ENCODE measurements at places on chromosomes 5 and 9.

DNA sequence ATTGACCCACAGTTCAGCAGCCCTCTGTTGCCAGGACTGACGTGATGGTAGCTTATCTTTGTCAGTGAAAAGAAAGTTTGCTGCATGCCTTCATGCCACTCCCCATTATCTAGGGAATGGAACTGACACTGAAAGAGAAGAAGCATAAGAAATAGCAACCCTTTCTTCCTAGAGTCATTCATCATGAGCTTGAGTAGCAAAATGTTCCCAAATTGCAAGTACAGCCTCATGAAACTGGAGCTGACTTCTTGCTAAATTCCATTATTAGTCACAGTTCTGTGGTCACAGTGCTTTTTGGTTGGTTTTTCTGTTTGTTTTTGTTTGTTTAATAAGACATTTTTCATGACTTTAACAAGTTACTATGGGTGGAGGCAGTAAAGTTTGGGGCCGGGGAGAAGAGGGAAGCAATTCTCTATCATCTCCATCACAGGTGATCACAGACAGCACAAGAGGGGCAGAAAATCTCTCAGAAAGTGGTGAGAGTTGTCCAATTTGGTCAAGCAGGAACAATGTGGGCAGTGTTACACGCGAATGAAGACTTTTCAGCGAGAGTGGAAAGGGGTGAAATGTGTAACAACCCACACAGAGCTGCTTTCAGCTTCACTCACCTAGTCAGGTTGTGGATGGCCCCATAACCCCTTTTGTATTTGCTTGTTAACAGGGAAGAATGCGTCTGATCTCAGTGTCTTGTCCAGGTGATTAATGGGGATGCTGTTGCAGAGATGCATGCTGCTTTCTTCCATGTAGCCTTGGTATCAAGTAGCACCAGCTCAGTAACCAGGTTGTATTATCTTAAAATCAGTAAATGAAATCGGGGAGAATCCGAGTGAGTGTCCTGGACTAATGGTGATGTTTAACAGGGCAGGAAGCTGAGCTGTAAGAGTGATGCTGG, 440.4 kb downstream of the DMRT2 start:
- ATAC-seq: no peak

DNA sequence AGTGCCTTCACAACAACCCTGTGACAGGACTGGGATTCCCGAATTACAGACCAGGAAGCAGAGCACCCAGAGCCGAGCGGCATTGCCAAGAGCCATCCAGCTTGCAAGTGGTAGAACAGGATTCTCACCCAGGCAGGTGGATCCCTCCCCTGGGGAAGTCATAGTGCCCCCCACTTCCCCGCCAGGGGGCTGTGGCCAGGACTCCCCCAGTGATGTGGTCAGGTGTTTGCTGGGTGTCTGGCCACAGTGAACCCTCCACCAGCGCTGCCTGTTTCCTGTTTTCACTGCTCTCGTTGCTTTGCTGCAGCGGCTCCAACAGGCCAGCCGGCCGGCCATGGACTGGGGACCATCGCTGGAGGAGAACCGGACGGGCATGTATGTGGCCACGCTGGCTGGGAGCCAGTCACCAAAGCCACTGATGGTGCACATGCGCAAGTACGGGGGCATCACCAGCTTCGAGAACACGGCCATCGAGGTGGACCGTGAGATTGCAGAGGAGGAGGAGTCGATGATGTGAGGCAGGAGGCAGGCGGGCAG, 19.3 kb downstream of the SLC6A7 start:
- ATAC-seq: no peak

GRCh38 chr5:43973318-43973717, 370.3 kb downstream of the NNT start:
- ATAC-seq: no peak

DNA sequence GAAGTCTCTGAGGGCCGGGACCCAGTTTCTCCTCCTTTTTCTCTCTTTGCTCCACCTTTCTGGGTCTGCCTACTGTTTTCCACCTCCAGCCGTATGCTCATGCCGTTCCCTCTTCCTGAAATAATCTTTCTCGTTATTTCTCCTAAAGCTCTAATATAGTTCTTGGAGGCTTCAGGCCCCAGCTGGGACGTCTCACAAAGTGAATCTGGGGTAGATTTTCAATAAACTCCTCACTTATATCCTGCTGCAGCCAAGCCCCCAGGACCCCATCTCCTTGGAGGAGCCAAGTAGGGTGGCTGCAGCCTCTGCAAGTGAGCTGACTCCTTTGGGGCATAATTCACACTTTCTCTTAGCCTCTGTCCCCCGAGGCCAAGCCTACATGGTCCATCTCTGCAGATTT, 14.2 kb upstream of the CRB2 start:
- ATAC-seq: no peak

DNA sequence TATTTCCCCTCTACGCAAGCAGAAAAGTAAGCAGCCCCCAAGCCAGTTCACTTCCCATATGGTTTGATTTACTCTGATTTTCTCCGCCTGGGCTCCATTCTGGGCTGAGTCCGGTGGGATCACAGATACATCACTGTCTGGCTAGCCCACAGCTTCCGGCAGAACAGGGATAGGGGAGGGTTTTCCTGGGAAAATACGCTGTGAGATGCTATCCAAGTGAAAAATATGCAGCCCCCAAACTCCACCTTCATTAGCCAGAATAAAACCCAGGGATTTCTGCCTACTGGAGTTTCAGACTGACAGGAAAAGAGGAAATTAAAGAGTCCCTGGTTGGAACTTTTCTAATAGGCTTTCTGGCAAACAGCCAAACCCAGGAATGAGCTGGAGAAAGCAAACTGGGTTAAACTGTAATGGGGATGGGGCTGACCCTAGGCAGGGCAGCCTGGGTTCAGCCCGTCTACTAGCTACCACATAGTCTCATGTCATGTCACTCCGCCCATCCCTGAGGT, 16.9 kb upstream of the NIPAL4 start:
- ATAC-seq: peak; percentile 93

DNA sequence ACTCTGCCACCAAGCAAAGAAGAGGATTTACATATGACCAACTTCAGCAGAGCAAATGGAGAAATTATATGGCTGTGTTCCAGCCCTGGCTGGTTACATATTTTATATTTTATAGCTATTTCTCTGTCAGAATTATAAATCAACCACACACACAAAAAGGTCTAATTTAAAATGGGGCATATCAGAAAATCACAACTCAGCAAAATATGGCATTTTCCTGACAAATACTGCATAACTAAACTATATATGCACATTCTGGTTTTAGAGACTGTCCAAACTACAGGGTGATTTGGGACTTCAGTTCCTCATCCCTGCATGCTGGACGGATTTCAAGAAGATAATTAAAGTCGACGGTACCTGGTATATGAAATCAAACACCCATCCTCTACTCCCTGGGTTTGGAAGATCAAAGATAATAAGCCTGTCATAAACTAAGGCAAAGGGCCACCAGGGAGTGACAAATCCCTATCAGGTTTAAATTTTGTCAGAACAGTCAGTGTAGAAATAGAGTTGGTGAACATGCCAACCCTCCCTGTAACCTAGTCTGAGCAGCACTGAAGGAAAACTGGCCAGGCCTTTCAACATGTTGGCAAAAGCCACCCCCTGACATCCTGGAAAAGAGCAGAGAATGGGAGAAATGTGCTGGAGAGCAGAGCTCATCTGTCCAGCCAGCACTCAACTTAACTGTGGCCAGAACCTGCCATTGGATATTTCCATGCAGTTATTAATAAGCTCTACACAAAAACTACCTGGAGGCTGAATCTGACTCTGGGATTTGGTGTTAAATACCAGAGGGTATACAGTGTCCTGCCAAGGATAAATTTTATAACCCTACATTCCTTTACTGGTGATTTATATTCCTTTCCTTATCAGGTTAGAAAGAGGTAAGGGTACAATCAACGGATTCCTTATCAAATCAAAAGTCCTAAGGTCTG, 235.7 kb downstream of the ENC1 start:
- ATAC-seq: no peak
